ENCODE measurements at places on chromosomes 11 and 22. TPM values are rescaled to one million over a fixed set of nuclear protein-coding genes. Genes with fewer than 3 reads are reported as not detected.

The CFAP300 gene
- total RNA-seq: 2.5 TPM

The CD3E gene
- total RNA-seq: not detected

DNA sequence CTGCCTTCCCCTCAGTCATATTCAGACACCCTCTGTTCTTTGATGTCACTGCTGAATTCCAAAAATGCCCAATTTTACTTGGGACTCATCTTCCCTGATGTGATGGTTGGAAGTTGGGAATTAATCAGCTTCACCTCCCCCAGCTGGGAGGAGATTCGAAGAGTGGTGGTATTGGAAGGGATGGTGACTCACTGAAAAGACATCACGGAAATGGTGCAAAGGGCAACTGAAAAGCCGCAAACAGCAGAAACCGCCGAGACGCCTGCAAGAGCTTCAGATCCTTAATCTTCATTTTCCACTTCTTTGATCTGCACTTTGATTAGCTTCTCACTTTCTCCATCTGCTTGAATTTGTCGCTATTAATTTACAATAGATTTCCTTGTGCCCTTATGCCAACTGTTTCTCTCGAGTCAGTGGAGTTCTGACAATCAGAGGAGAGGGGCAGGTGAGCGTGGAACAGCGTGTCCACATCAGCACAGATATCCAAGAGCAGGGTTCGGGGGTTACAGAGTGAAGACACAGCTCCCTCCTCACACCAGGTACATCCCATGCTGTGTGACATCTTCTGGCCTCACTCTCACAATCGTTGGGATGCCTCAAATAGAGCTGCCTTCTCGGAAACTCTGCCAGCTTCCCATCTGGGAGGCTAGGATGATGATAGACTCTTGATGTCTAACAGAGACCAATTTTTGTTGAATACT lies 325.4 kb downstream of the BRD1 start:
- peaks cover 9% of the 10 kb centered on the region for H3K4me1 ChIP-seq
- H3K27ac ChIP-seq: no peak overlapping the region
- H3K4me3 ChIP-seq: no peak overlapping the region
- no peaks in the 10 kb centered on the region for H3K27me3 ChIP-seq

The TRIM51 gene
- total RNA-seq: not detected

DNA sequence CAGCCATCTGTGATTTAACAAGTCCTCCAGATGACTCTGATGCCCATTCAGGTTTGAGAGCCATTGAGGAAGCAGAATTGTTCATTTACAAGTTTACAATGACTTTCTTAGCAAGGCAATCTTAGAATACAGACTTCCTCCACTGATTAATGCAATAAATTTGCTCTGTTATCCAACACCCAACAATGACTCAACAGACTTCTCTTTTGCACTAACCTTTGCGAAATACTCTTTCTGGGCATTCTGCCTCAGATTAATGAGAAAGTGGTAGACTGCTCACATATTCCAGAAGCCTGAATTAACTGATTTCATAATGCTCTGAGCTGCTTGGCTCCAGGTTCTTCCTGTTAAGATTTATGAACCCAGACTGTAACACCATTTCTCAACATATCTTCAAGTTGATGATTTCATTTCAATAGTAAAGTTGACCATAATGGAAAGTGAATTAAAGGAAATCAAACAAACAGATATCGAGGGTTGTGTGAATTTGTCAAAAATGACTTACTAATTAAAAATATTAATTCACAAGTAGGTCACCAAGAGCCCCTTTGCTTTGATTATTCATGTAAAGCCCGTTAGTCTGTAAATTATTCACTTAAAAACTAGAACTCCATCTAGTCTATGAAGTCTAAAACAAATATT lies 70.5 kb upstream of the BLID start:
- no peak for DNase-seq
- peak overlapping the region; percentile 25 for H3K27ac ChIP-seq
- no peak overlapping the region for H3K4me3 ChIP-seq
- H3K27me3 ChIP-seq: no peaks in the 10 kb centered on the region
- H3K4me1 ChIP-seq: peaks cover 55% of the 10 kb centered on the region

The MS4A14 gene
- total RNA-seq: not detected

The SLC29A2 gene
- 2.6 TPM for total RNA-seq

Data from chondrocyte (in vitro differentiated cells).